ENCODE measurements at places on chromosomes 2 and 18.
A peak's percentile ranks its signal among the peaks of the same experiment; 100 is the strongest.

GRCh38 chr18:4412286-4412685 is 42.8 kb downstream of the DLGAP1 start:
- DNase-seq, result no peak

DNA sequence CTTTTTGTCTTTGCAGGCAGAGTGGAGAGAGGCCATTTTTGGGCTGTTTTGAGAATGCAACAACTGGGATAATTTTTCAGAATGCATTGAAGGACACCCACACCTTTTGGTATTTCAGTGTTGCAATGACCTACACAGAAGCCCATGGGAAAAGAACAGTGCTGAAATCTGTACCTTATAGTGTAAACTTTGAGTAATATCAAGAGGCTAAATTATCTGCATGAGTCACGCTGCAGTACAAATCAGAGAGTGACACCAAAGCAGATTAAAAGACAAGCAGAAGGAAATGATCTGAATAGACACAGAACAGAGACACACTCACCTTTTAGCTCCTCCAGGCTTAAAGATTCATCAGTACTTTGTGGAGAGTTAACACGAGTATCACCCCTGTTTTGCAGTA is 265.3 kb downstream of the PAX3 start:
- DNase-seq, result no peak

GRCh38 chr2:73759285-73759764 is 20.6 kb downstream of the DUSP11 start:
- DNase-seq, result no peak

DNA sequence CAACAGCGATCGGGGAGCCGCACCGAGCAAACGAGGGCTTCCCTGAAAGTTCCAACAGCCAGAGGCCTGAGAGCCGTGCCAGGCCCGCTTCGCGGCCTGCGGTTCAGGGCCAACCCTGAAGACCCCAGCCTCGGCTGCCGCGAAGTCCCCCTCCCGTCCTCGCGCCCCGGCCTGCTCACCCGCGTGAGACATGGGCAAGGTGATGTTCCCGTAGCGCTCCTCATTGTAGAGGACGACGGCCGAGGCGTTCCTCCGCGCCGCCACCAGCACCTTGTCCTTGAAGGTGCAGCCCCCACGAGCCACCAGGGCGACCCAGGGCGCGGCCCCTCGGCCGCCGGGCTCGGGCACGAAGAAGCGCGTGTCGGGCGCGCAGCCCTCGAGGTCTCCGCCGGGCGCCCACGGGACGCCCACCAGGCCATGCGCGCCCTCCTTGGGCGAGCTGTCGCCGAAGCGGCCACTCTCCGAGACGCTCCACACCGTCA is 510 bp downstream of the RNF149 start:
- DNase-seq, result no peak

- no peak for DNase-seq
Observed at GRCh38 chr2:58006256-58006951, 40.2 kb upstream of the VRK2 start.

DNA sequence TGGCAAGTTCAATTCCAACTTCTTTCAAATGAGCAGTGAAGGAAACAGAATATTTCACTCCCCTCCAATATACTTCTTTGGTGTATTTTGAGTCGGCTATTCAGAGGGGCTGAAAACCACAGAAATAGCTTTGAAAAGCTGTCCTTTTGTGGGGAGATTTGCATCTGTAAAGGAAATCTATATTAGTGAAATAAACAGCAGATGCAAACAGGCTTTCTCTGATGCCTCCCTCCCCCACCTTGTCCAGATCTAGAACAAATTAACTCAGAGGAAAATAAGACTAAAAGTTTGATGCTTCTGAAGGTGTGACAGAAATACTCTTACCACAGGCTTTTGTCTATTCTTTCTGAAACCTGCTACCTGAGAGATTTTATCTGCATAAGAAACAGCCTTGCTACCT is 808.5 kb downstream of the CPS1 start:
- DNase-seq, result no peak

DNA sequence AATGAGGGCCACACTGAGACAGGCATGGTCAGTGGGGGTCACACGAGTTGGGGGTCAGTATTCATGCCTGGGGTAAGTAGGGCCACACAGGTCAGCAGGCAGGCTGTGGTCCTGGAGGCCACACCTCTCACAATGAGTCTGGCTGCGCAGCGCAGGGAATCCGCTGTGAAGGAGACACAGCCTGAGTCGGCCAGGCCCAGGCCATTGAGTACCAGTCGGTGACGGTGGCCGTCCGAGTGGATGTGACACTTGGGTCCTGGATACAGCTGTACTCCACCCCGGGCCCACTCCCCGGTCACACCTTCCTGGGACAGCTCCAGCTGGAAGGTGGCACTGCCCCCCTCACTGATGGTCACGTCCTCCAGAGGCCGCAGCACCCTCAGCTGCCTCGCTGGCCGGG is 10.5 kb downstream of the TMEM198 start:
- DNase-seq, result no peak

DNA sequence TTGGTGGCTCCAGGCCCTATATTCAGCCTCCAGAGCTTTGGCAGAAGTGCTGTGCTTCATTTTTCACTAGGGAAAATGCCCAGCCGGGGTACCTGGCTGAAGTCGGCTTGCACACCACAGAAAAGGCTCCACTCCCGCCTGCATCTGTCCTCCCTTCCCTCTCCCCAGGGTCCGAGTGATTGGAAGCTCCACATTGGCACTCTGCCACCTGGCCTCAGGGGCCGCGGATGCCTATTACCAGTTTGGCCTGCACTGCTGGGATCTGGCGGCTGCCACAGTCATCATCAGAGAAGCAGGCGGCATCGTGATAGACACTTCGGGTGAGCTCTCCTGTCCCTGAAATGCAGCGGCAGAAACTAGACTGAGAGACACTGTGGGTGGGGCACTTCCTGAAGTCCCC is 47.4 kb downstream of the IMPA2 start:
- DNase-seq, result no peak

DNA sequence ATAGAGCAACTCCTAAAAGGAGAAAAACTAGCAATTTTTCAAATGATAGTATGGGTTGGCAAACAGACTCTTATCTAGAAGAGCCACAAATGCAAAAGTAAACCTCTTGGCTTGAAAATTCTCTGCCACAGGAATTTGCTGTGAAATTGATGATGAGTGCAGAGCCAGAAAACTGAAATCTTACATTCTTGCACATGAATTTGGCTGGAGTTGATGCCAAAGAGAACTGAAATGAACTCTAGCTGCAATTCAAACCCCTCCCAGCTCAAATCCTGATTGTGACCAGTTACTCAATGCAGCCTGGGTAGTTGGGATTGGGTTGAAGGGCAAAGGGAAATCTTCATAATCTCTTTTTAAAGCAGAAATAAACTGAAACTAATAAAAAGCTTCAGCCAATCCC is 266.6 kb downstream of the PDE11A start:
- DNase-seq, result no peak

- no peak for DNase-seq
Observed at GRCh38 chr2:157413326-157414035, 30.4 kb downstream of the CYTIP start.

DNA sequence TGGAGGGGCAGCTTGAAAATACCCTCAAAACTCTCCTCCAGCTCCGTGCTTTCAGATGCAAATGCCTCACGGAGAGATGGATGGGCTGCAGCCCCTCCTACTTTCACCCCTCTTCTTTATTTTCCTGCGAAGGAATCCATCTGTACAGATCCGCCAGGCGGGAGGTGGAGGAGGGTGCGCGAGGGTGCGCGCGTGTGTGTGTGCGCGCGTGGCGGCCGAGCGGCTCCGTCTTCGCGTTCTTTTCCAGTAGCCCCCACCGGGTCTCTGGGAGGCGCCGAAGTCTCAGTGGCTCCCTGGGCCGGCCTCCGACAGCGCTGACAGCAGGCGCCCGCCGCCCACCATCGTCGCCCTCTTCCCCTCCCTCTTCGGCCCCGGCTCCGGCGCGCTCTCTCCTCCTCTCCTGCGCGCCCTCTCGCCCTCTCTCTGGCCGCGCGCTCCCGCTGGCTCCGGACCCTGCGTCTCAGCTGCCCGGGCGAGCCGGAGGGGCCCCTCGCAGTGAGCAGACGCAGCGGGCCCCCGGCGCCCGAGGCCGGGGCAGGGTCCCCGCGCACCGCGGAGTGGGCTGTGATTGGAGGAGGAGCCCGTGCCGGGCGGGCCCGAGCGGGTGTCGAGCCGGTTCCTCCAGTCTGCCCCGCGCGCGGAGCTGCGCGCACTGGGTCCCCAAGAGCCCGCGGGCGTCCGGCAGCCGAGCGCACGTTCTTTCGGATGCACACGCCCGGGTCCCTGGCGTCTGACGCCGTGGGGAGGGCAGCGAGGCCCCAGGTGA is at the start of gene CDH7:
CDH7 (plus strand) TSS at position 624 of the 766 bp plus-strand sequence. CDS start 11,831 bp downstream, outside the sequence.
- no peak for DNase-seq

DNA sequence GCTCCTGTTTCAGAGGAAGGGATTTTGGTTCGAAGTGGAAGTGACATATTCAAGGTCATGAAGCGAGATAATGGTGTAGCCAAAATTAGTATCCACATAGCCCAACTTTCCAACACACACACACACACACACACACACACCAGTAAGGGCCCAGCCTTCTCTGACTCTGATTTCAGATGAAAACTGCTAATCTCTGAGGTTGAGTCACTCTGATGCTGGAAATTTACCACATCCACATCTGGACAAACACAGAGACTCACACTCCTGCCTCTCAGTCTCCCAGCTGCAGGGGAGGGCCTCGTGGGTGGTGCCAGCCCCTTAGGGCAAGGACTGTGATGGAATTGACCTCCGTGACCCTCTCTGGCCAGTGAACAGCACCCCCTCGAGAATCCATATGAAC is 29.0 kb upstream of the SLC35F6 start:
- no peak for DNase-seq

- DNase-seq, result no peak
Observed at GRCh38 chr2:29159125-29159524, 43.9 kb downstream of the CLIP4 start.

GRCh38 chr2:210363876-210364275 is 48.9 kb upstream of the MYL1 start:
- DNase-seq, result peak; percentile 42

DNA sequence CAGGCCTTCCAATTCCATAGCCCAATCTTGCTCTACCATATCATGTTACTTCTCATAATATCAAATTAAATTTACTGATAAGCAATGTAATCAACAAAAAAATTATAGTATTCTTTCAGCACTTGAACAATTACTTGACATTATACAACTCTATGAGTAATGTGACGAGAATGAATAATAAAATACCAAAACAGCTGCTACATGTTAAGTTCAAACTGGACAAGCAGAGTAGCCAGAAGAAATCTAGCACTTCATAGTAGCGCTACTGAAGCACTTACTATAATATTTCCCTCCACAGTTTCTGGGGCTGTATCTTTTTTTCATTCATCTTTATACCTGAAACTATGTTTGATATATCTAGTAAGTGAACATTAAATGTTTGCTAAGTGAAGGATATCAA is 14.9 kb downstream of the PPP3R1 start:
- DNase-seq, result no peak

GRCh38 chr18:23321996-23322395 is 131.1 kb upstream of the RIOK3 start:
- no peak for DNase-seq

DNA sequence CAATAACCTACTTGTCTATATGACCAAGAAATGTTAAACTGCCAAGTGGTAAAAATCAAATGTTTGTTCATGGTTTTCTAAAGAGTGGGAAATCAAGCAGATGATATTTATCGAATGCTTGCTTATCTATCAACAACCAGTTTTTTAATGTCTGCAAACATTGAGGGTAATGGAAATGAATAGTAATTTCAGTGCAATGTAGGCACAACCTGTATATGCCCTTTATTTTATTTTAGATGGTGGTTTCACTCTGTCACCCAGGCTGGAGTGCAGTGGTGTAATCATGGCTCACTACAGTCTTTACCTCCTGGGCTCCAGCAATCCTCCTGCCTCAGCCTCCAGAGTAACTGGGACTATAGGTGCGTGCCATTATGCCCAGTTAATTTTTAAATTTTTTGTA is 46.0 kb upstream of the CD28 start:
- no peak for DNase-seq

- no peak for DNase-seq
Observed at GRCh38 chr18:79440316-79441110, 44.8 kb downstream of the NFATC1 start.

- DNase-seq, result peak; percentile 22
Observed at GRCh38 chr2:7057865-7058400, 140.7 kb downstream of the RNF144A start.

DNA sequence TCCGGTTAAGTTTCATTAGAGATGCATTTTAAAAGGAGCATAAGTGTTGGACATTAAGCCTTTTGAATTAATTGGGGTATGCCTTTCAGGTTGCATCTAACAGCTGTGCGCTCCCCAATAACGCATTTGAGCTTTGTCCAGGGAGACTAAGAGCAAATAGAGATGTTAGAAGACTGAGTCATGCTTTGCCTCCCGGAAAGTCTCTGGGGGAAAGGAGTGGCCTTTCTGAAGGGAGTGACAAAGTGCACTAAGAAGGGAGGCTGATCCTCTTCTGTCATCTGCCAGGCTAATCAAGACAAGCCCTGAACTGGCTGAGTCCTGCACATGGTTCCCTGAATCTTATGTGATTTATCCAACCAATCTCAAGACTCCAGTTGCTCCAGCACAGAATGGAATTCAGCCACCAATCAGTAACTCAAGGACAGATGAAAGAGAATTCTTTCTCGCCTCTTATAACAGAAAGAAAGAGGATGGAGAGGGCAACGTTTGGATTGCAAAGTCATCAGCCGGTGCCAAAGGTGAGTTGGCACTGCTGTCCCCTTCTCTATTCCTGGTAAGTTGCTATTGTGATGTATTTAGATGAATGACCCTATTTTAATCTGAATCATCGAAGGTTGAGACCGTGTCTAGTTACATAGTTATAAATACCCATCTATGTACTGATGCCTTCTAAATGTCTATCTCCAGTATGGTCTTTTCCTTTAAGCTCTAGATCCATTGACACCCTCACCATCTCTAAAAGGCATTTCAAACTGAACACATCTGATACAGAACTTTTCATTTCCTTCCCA is 12.1 kb downstream of the TTL start:
- DNase-seq, result peak; percentile 36

DNA sequence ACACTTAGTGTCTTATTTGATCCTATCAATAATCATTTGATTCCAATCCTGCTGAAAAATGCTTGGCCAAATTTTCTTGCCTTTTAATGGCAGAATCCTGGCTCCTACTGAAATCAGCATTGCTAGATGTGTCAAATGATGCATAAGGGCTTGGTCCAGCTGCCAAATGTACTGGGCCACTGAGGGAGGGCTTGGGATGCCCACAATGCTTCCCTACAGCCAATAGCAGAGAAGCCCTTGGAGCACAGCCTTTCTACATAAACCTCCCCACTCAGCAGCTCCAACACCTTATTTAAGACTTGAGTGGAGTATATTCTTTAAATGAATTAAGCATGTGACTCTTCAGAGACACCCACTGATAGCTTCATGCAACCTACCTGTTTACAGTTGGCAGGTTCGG is 3.6 kb downstream of the ALK start:
- no peak for DNase-seq

DNA sequence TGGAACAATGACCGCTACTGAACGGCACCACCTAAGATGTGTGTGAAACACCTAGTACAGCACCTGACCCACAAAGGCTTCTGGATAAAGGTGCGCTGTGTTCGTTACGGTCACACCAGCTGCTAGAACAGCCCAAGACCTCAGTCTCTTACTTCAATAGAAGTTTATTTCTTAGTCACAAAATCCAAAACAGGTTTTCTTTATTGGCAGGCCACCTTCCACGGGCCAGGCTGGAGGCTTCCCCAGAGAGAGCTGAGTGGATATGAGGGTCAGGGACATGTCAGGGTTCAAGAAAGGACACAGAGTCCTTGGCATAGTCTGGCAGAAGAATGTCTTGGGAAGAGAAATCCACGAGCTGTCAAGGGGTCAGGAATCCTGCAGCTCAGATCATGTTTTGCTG is 92.2 kb downstream of the COL6A3 start:
- DNase-seq, result no peak

GRCh38 chr2:3587432-3587831 is 7.5 kb upstream of the COLEC11 start:
- no peak for DNase-seq

- no peak for DNase-seq
Observed at GRCh38 chr18:12028040-12028628, 46.8 kb downstream of the IMPA2 start.
